ENCODE measurements at places on chromosomes 5 and 9.

DNA sequence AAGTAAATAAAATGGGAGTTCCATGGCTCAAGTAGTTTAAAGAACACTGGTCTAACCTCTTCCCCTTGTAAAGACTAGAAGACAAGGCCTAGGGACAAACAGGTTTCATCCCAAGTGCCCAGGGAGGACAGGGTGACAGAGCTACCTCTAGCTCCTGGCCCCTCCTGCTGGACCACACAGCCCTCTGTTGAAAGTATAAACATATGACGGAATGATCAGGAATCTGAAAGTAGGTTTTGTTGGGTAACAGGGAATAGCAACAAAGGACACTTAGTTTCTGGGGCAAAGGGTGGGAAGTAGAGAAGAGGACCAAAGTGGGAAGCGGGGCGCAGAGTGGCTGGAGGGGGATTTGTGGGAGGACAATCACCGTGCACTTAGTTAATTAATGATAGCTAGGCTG lies 67.0 kb upstream of the DAB2IP start:
- no peak for DNase-seq

GRCh38 chr5:72076621-72077300 lies 30.5 kb upstream of the MAP1B start:
- DNase-seq, result no peak

- no peak for DNase-seq
Measured at GRCh38 chr9:15317836-15318235, 10.8 kb upstream of the TTC39B start.

- no peak for DNase-seq
Measured at GRCh38 chr5:179120421-179120861, 60.3 kb downstream of the ZNF354C start.

GRCh38 chr5:55316837-55317236 lies 9.0 kb downstream of the MTREX start:
- DNase-seq, result no peak

DNA sequence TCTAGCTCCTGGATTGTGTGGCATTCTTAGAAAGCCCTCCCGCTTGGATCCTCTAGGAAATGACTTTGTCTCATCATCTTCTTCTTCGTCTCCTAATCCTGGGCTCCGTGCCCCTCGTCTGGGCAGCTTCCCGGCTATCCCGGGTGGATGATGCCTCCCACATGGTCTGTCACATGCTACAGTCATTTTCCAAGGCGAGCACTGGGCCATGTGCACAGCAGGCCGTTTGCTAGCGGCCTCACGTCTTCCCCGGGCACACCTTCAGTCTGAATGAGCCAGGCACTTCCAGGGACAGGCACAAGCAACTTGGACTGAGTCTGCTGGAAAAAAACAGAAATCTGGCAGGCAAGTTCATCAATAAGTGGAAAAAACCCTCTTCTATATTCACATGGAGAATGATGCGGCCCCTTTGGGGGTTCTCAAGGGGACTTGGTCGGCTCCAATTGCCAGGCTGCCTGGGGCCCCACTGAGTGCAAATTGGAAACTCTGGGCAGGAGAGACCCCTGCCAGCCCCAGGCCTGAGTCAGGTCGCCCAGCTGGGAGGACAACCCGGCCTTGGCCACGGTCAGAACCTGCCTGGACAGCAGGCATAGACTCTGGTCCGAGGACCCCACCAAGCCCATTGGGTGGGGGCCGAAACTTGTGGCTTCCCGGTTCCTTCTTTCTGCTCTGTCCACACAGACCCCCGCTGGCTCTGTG lies 11.1 kb upstream of the WNK2 start:
- no peak for DNase-seq

GRCh38 chr9:107929443-107929842 lies 439.9 kb upstream of the KLF4 start:
- DNase-seq, result no peak

DNA sequence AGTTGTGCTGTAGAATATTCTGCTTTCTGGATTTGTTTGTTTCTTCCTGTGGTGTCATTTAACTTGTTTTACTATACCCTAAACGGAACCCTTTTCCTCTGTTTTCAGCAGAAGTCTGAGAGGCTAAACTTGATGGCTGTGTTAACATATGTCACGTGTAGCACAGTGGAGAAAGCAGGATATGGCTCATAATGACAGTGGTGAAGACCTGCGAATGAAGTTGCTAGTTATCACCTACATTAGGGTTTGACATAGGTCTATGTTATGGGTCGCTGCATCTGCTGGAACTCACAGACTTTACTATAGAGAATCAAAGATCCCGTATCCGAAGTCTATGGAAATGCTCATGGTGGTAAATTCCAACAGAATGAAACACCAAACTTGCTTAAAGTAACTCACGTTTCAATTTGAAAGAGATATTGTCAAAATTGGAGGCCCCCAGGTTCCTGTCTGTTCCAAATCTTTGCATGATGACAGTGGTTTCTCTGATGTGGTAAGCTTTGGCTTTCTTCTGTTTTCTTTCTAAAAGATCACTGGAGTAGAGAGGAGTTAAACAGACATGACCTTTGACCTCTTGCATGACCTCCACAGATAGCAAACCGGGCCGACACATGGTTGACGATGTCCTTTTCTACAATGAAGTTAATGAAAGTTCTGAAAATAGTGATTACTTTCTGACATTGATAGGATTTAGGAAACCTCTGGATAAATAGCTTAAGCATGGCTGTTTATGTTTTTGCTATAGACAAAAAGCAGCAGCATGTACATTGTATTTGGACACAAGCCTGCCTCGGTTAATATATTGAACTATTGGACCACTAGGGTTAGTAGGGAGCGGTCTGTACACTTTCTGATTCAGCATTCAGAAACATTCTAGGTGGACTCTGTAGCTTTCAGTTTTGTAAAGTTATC lies 3.1 kb upstream of the CATSPER3 start:
- no peak for DNase-seq

DNA sequence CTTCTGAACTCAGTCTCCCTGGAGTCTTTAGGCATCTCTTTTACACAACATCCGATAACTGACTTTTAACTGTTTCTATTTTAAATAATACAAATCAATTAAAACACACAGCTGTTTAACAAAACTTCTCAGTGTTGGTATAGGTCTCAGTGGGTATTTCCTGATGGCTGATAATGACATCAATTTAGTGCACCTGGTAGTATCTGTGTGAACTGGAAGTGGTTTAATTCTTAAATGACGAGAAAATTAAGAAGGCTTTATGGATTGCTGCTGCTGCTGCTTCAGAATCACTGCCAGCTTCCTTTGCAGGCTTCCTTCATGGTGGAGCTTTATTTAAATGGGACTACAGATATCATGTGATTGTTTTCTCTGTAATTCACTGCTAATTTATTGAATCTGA lies 92.3 kb downstream of the RPS23 start:
- no peak for DNase-seq

DNA sequence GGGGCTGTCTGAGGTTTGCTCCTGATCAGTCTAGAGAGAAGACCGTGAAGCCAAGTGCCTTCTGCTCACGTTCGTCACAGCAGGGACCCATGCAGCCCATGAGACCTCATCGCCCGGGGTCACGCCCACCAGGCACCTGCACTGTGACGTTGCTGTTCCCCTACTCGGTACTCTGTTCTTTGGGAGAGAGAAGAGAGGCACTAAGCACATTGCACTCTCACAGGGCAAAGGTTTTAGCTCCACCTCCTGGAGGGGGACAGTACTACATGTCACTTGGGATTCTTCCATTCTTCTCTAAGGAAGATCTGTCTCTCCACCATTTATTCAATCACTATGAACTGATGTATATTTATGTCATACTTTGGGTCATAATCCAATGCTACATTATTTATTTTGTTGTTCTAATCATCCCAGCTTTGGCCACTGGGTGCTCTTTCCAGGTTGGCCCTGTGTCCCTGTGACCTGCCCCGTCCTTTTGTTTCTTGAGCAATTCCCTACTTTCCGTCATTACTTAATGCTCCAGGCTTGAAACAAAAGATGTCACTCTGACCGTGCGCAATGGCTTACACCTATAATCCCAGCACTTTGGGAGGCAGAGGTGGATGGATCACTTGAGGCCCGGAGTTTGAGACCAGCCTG lies 31.4 kb upstream of the BRD3 start:
- peak; percentile 49 for DNase-seq

- no peak for DNase-seq
Measured at GRCh38 chr5:9388941-9389674, 156.8 kb downstream of the SEMA5A start.
